Activated T-cell treated with anti-CD3 and anti-CD28 coated beads for 48 hours (primary cell): ENCODE measurements at places on chromosomes 1 and 21.

- no peak for DNase-seq
These were observed 131.4 kb upstream of the USP24 start for GRCh38 chr1:55346586-55346985.

- DNase-seq, result no peak
These were observed 36.2 kb upstream of the HFM1 start for GRCh38 chr1:91440847-91441246.

GRCh38 chr1:170863621-170864020, 71.7 kb upstream of the MROH9 start:
- DNase-seq, result no peak

- no peak for DNase-seq
These were observed 161.7 kb upstream of the C1orf87 start for GRCh38 chr1:60235275-60235674.

DNA sequence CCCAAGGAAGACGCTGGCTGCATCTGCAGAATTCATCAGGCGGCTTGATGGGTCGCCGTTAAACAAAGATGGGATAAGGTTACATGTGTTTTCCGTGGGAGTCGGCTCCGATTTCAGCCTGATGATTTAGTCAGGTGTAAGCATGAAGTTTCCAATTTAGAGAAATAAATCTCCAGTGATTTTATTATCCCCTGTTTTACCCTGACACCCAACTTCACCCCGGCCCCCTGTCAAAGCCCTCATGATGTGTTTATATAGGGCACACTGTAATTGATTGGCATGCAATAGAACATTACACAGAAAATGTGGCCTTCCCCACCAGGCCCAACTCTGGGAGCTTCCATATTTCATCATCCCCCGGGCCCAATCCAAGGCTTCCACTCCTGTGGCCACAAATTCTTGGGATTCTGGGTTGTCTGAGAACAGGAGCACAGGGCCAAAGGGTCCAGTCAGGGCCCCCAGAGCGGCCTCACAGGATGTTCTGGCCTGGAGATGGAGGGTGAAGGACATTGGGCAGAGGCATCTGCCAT, 72.5 kb downstream of the FOXD2 start:
- no peak for DNase-seq

GRCh38 chr21:42238185-42238934, 19.4 kb downstream of the ABCG1 start:
- no peak for DNase-seq

DNA sequence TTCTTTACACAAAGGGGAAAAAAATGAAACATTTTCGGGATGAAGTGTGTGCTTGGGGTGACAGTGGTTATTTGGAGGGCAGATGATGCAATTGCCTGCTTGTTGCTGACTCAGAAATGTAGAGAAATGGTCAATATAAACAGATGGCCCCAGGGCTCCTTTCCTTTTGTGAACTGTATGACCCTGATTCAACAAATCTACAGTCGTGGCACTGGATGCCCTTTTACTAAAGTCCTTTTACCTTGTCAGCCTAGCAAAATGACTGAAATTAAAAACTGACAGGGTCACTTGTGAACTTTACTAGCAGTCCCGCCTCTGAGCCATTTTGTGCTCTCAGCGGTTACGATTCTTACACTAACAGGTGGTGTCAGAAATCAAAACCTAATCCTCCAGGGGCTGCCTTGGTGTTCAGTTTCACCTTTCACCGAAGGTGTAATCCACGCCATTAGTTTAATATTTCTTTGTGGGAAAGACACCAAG, 49.8 kb downstream of the GREM2 start:
- DNase-seq, result no peak
